Activated CD8-positive, alpha-beta memory T cell treated with anti-CD3 and anti-CD28 coated beads, Interleukin-2, amount 10 ng/mL, durations not matched to agents 7 days and 5 days (primary cell): ENCODE measurements at places on chromosomes 2 and 18. TPM values are rescaled to one million over a fixed set of nuclear protein-coding genes. Genes with fewer than 3 reads are reported as not detected.

The SAG gene
- 0.09 TPM for total RNA-seq

DNA sequence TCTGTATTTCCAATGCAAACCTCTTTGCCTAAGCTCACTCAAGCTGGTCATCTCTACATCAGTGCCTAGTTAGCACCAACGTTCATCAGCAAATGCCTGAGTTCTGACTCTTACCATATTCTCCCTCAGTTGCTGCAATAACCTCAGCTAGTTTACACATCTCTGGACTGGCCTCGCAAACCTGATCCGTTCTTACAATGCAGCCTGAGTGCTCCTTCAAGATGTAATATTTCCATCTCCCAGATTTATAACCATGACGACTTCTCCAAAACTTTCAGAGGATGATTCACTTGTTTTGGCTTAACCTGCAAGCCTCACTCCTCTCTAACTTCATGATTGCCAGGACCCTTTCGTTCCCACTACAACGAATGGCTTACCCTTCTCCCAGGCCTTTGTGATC is 69.7 kb downstream of the DIPK1C start:
- H3K4me3 ChIP-seq: no peak overlapping the region
- no peak for DNase-seq
- H3K27me3 ChIP-seq: peaks cover 10% of the 10 kb centered on the region
- H3K36me3 ChIP-seq: no peaks in the 10 kb centered on the region

The KLHL30 gene
- not detected for total RNA-seq

- no peaks in the 10 kb centered on the region for H3K36me3 ChIP-seq
- peaks cover 8% of the 10 kb centered on the region for H3K27me3 ChIP-seq
- H3K4me1 ChIP-seq: no peaks in the 10 kb centered on the region
- no peak overlapping the region for H3K27ac ChIP-seq
Observed at GRCh38 chr2:170264522-170264860, 86.5 kb downstream of the MYO3B start.

DNA sequence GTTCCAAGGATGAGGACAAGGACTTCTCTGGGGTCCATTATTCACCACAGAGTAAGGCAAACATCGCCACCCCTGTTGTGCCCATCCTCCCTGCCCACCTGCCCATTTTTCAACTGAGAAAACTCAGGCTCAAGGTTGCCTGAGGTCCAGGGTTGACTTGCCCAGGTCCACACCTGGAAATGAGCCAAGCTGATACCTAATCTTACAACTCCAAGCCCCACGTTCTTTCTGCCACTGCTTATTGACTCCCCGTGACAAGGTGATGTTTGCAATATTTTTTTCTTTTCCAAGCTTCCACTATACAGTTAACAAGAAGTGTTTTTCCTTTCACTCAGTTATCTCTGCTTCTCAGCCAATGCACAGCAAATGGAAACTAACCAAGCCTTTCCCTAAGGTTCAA is 39.0 kb downstream of the RNF152 start:
- DNase-seq: no peak
- no peak overlapping the region for H3K4me3 ChIP-seq
- H3K27me3 ChIP-seq: peaks cover 18% of the 10 kb centered on the region
- H3K36me3 ChIP-seq: no peaks in the 10 kb centered on the region
- no peaks in the 10 kb centered on the region for H3K4me1 ChIP-seq

DNA sequence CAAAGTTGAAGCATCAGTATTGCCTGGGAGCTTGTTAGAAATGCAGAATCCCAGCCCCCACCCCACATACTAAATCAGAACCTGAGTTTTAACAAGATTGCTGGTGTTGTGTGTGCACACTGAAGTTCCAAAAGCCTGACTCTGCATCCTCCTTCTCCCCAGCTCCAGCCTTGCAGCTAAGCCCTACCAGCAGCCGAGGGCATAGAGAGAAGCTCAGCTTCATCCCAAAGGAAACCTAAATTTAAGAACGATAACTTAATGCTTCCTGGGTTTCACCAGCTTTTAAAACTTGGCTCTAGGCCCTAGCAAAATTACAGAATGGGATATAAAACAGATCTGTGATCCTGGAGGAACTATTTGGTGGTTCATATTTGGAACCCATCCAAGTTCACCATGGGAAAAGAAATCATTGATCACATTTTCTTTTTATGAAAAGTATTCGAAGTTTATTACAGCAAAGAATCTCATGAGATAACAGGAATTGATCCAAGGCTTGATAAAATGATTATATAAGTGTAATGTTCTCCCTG is 11.1 kb downstream of the SMYD1 start:
- DNase-seq: no peak
- peaks cover 6% of the 10 kb centered on the region for H3K27me3 ChIP-seq
- H3K36me3 ChIP-seq: no peaks in the 10 kb centered on the region
- no peak overlapping the region for H3K27ac ChIP-seq

DNA sequence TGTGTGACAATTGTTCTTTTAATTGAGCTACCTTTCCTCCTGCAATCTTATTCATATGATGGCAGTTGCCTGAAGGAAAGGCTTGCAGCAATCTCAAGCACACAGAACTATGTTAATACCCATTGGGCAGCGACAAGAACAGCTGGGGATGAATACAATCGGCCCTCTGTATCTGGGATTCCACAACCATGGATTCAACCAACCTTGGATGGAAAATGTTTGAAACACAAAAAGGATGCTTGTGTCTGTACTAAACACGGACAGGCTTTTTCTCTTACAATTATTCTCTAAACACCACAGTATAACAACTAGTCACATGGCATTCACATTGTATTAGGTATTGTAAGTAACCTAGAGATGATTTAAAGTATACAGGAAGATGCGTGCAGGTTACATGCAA is 256.1 kb upstream of the SIX2 start:
- H3K4me1 ChIP-seq: peaks cover 4% of the 10 kb centered on the region
- H3K27me3 ChIP-seq: peaks cover 47% of the 10 kb centered on the region
- no peak overlapping the region for H3K4me3 ChIP-seq

DNA sequence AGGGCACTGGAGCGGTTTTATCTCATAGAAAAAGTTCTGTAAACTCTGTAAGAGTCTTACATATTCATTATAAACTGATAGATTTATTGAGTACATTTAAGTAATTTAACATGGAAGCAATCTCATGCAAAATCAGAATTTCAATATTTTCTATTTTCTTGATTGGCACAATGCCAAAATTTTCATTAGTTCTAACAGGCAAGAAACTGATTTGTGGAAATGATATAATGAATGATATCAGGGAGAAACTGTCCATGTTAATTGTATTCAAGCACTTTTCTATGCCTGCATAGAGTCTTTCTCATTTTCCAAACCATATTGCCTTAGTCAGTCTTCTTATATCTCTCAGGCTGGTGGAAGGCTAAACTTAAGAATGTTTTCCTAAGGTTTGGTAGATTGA is 23.0 kb upstream of the SPAG16 start:
- no peaks in the 10 kb centered on the region for H3K4me1 ChIP-seq
- no peak overlapping the region for H3K4me3 ChIP-seq
- H3K27me3 ChIP-seq: no peaks in the 10 kb centered on the region
- no peak overlapping the region for H3K27ac ChIP-seq
- H3K36me3 ChIP-seq: no peaks in the 10 kb centered on the region
- DNase-seq: no peak

The CDK15 gene
- not detected for total RNA-seq

- no peak overlapping the region for H3K27ac ChIP-seq
- H3K4me3 ChIP-seq: no peak overlapping the region
- no peak for DNase-seq
- peaks cover 10% of the 10 kb centered on the region for H3K27me3 ChIP-seq
- no peaks in the 10 kb centered on the region for H3K4me1 ChIP-seq
Observed at GRCh38 chr2:46850742-46851141, 64.9 kb downstream of the MCFD2 start.

- DNase-seq: no peak
- H3K4me3 ChIP-seq: no peak overlapping the region
- no peak overlapping the region for H3K27ac ChIP-seq
- H3K27me3 ChIP-seq: peaks cover 7% of the 10 kb centered on the region
Observed at GRCh38 chr2:59885541-59885940, 667.9 kb downstream of the BCL11A start.

DNA sequence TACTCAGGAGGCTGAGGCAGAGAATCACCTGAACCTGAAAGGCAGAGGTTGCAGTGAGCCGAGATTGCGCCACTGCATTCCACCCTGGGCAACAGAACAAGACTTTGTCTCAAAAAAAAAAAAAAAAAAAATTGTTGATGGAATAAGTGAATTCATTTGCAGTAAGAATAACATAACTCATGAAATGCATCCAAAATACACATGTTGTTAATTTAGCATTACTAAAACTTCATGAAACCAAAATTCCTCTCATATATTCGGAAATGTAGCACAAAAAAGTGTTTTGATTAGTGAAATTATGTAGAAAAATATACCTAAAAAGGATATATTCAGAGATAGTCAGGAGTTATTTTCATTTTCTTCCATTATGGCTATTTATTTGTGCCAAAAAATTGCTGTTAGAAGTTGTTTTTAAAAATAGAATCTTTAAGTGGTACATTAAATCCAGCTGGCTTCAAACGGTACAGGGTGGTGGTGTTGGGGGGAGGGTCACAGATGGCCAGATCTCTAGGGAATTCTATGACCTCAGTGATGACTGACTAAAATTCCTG is 78.2 kb upstream of the UGP2 start:
- H3K4me1 ChIP-seq: no peaks in the 10 kb centered on the region
- no peak for DNase-seq
- no peak overlapping the region for H3K27ac ChIP-seq
- H3K4me3 ChIP-seq: no peak overlapping the region
- no peaks in the 10 kb centered on the region for H3K27me3 ChIP-seq
- H3K36me3 ChIP-seq: no peaks in the 10 kb centered on the region

DNA sequence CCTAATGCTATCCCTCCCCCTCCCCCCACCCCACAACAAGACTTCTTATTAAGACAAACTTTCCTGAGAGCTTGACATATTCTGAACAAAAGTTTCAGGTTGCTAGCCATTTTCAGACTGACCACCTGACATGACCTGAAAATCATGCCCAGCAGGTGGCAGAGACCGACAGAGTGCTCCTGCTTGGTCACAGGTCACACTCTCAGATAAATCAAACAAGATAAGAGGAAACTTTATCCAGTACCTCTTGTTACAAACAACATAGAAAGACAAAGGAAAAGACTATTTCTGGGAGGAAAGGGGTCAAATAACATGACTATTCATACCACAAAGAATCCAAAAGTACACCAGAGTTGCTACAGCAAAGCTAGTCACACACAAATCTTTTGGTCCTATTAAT is 107.4 kb downstream of the TMEM200C start:
- no peak for DNase-seq
- no peaks in the 10 kb centered on the region for H3K27me3 ChIP-seq
- no peak overlapping the region for H3K4me3 ChIP-seq

The KCNJ3 gene
- not detected for total RNA-seq

The CD8B2 gene
- 7.0 TPM for total RNA-seq

GRCh38 chr18:37487400-37487867 is 78.2 kb downstream of the CELF4 start:
- no peaks in the 10 kb centered on the region for H3K36me3 ChIP-seq
- H3K4me3 ChIP-seq: no peak overlapping the region
- H3K27ac ChIP-seq: no peak overlapping the region
- peaks cover 50% of the 10 kb centered on the region for H3K27me3 ChIP-seq
- no peaks in the 10 kb centered on the region for H3K4me1 ChIP-seq
- no peak for DNase-seq

The ADGRF3 gene
- 3.7 TPM for total RNA-seq

The LYPD1 gene
- total RNA-seq: not detected

GRCh38 chr2:201127570-201127969 is 11.6 kb downstream of the CFLAR start:
- peaks cover 85% of the 10 kb centered on the region for H3K4me1 ChIP-seq
- peaks cover 62% of the 10 kb centered on the region for H3K36me3 ChIP-seq
- DNase-seq: peak; percentile 66
- peak overlapping the region; percentile 95 for H3K4me3 ChIP-seq
- peak overlapping the region; percentile 90 for H3K27ac ChIP-seq
